ENCODE measurements at places on chromosomes 13 and 19.

DNA sequence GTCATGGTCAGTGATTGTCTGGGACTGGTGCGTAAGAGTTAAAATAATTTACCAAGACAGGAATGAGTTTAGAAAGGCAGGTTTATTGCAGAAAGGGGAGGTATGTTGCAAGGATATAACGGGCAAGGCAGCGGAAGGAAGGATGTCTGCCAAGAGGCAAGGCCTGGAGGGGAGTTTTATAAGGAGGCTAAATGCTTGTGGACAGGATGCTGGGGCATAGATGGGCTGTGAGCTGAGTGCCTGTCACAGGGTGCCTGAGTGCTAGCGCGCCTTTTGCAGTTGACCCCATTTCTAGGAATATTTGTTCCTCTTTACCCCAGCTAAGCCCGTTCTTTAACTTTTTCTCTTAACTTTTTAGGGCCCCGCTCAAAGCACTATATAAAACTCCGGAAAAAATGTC is 58.7 kb downstream of the TEX26 start:
- DNase-seq, result no peak

GRCh38 chr19:51921949-51922348 is 5.3 kb upstream of the ZNF613 start:
- DNase-seq, result no peak

- DNase-seq, result no peak
These were observed 390.7 kb upstream of the SLITRK1 start for GRCh38 chr13:84272877-84273562.

DNA sequence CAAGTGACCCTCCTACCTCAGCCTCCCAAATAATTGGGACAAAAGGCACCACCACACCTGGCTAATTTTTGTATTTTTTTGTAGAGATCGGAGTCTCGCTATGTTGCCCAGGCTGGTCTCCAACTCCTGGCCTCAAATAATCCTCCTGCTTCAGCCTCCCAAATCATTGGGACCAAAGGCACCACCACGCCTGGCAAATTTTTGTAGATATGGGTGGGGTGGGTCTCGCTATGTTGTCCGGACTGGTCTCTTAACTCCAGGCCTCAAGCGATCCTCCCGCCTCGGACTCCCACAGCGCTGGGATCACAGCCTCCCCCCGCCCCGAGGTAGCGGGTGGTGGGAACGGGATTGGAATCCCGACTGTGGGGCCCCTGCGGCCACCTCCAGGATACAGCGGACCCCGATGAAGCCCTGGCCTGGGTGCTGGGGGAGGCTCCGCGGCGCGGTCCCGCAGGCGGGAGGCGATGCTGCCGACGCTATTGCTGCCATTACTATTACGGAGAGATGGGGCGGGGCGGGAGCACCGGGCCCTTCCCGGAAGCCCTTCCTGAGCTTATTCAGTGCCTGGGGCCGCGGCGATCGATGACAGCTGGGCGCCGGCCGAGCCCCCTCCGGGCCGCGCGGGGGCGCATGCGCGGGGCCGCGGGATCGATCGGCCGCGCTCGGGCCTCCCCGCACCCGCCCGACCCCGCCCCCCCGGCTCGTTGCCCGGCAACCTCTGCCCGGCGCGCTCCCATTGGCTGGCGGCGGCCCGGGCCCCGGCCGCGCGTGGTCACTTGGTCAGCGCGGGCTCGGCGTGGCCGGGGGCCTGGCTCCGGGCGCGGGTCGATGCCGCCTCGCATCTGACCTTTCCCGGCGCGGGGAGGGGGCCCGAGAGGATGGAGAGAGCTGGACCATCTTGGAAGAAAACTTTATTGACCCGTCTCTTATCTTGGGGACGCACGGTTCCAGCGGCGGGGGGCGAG is 27.9 kb upstream of the ONECUT3 start:
- DNase-seq, result peak; percentile 86

DNA sequence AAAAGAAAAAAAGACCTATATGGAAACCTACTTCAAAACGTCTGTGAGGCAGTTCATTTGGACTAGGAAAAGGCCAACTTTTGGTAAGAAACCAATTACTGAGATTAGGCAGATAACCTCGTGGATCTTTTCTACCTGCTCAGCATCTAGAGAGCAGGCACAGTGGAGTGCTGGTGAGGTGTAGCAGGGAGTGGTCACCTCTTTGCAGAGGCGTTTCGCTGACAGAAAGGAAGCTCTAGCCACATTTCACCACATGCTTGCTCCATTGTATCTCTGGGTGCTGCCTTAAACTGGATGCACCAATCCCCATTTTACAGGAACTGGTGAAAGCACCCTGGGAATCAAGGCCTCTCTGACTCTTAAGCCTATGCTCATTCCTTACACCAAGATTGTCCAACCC is 360.5 kb downstream of the LIG4 start:
- DNase-seq, result no peak

- DNase-seq, result no peak
These were observed 129.1 kb downstream of the TNFRSF19 start for GRCh38 chr13:23699271-23699670.

GRCh38 chr13:62432906-62433305 is 1017.3 kb upstream of the PCDH20 start:
- DNase-seq, result no peak

GRCh38 chr13:108549934-108550333 is 79.5 kb upstream of the MYO16 start:
- no peak for DNase-seq

DNA sequence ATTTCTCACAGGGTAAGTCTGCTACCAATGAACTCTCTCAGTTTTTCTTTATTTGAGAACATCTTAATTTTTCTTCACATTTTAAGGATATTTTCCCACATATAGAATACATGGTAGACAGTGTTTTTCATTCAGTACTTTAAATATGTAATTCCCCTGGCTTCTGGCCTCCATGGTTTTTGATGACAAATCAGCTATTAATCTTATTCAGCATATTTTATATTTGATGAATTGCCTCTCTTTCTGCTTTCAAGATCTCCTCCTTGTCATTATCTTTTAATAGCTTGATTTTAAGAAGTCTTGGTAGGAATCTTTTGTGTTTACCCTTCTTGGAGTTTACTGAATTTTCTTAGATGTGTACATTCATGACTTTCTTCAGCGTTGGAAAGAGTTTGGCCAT is 27.6 kb downstream of the TNFSF13B start:
- DNase-seq, result no peak

GRCh38 chr13:47252627-47253026 is 355.8 kb upstream of the HTR2A start:
- DNase-seq, result no peak

- no peak for DNase-seq
These were observed 16.8 kb upstream of the CPB2 start for GRCh38 chr13:46121597-46122163.

- DNase-seq, result no peak
These were observed 290.4 kb downstream of the DIAPH3 start for GRCh38 chr13:59873309-59873708.

GRCh38 chr19:2578391-2578890 is 102.5 kb downstream of the GADD45B start:
- DNase-seq, result peak; percentile 64

- no peak for DNase-seq
These were observed 164.0 kb downstream of the TSHZ3 start for GRCh38 chr19:31185261-31185660.

DNA sequence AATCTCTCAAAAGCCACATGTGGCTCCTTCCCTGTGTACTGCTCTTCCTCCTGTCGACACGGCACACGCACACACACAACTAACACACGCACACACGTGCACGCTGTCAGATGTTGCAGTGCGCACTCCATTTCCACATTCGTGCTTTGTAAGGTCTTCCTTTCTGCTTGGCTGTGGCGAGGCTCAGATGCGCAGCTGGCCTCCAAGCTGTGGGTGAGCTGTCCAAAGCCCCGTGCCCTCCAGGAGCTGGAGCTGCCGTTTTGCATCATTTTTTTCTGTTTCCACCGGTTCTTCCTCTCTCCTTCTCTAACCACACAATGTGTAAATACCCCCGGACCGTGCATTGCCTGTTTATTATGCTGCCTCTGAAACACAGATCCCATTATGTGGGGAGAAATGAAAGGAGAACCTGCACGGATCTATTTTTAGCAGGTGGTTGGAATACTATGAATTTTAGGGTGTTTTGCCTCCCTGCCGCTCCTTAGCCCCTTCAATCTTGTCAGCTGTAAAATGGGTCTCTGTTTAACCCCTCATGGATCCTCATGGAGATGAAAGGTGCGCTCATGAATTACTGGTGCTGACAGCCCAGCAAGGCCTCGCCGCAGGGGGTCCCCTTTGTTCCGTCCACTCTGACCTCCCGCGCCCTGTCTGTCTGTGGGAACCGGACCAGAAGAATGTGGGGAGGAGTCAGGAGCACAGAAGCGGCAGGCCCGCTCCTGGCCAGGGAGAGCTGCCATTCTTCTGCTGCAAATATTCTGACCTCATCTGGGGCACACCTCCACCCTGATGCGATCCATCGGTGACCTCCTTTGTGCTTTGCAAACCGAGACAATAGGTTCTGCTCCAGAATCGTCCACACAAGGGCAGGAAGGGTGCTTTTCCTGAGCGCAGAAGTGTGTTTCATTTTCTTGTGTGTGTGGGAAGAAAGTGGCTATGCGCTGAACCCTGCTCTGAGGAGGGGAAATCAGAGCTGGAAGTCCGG is 137.7 kb downstream of the SOX1 start:
- no peak for DNase-seq

DNA sequence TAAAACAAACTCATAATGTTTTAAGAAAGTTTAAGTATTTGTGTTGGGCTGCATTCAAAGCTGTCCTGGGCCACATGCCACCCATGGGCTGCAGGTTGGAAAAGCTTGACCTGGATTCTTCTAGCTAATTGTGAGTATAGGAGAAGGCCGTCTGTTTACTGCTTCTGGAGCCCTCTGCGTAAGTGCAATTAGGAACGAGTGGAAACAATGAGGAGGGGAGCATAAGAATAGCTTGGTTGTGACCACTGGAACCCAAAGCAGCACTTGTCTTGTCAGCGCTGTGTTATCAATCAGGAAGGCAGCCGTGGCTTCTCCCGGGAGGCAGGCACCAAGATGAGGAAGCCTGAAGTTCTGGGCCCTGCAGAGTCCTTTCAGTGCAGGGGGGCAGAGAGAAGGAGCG is 110.4 kb upstream of the MBNL2 start:
- no peak for DNase-seq

DNA sequence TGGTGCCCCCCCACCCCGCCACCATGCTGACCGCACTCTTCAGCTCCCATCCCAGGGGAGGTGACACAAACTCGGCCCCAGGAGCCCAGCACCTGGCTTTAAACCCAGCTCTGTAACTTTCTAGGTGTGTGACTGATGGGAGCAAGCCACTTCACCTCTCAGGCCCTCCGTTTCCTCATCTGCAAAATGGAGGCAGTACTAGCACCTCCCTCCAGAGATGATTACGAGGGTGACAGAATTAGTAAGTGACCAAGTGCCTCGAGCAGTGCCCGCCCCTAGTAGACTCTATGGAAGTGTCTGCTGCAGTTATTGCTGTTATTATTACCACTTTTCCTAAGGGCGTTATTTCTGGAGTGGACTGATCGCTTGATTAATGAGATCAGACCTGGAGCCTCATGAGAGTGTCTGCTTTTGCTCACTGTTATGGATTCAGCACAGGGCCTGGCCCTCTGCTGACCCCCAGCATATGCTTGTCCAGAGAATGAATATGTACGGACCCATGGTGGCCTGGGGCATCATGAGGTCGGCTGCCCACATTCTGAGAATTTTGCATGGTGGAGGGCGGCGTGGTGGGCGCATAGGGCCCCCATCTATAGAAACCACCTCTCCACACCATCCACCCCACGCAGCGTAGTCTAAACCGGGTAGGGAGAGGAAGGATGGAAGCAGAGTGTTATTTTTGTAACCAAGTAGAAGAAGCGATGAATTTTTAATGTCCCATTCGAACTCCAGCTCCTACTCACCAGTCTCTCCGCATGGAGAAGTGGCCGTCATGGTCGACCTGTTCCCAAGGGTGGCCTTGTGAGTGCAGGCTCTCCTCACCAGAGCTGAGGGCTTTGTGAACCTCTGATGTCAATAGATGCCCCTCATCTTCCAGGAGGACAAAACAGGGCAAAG is 48.2 kb downstream of the CAPN12 start:
- no peak for DNase-seq

GRCh38 chr19:14796021-14796420 is 17.7 kb upstream of the ADGRE2 start:
- DNase-seq, result no peak

- DNase-seq, result no peak
These were observed 19.5 kb upstream of the ARL11 start for GRCh38 chr13:49608651-49609331.

DNA sequence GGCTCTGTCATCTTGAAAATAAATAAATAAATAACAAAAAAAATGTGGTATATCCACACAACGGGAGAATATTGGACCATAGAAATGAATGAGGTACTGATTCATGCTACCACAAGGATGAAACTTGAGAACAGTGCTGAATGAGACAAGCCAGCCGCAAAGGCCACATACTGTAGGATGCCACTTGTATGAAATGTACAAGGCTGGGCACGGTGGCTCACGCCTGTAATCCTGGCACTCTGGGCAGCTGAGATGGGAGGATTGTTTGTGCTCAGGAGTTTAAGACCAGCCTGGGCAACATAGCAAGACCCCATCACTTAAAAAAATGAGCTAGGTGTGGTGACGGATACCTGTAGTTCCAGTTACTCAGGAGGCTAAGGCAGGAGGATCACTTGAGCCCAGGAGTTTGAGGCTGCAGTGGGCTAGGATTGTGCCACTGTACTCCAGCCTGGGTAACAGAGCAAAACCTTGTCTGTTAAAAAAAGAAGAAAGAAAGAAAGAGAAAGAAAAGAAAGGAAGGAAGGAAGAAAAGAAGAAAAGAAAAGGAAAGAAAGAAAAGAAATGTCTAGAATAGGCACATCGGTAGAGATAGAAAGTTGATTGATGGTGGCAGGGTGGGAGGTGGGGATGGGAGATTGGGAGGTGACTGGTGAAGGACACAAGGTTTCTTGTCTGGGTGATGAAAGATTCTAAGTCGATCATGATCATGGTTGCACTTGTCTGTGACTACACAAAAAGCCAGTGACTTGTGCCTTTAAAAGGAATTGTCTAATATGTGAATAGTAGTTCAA is 20.3 kb downstream of the HPN start:
- no peak for DNase-seq

DNA sequence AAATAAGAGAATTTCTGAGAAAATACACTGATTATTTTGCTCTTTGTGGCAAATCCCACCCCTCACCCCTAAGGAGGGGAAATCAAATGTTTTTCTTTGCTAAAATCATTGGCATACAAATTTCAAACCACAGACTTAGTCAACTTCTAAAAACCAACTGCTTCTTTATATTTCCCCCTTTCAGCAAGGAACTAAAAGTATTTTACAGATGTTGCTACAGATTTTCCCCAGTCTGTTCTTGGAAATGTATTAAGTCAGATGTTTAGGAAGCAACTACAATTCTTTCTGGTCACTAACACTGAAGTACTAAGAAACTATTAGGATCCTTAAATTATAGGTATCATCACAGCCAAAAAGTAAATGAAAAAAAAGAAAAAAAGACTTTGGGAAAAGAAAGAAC is 6.9 kb downstream of the MTMR6 start:
- DNase-seq, result no peak

DNA sequence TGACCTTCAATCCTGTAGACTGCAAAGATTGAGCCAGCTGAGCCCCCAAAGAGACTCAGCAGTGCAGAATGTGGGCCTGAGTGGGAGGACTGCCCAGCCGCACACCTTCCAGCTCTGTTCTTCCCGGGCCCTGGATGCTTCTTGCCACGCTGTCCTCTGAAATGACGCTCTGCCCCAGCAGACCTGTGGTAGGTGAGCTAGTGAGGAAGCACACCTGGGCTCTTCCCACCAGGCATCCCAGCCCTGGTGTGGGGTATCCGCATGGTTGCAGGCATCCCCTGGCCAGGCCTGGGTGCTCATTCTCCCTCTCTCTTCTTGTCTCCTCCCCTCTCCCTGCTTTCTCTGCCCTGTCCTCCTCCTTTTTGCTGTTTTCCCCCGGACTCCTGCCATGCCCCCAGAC is 9.8 kb upstream of the MZF1 start:
- no peak for DNase-seq

- peak; percentile 7 for DNase-seq
These were observed 5.3 kb downstream of the MISP start for GRCh38 chr19:756236-756635.

All from adipocyte (in vitro differentiated cells).